ENCODE measurements at places on chromosomes 3 and 15.
A peak's percentile ranks its signal among the peaks of the same experiment; 100 is the strongest.

DNA sequence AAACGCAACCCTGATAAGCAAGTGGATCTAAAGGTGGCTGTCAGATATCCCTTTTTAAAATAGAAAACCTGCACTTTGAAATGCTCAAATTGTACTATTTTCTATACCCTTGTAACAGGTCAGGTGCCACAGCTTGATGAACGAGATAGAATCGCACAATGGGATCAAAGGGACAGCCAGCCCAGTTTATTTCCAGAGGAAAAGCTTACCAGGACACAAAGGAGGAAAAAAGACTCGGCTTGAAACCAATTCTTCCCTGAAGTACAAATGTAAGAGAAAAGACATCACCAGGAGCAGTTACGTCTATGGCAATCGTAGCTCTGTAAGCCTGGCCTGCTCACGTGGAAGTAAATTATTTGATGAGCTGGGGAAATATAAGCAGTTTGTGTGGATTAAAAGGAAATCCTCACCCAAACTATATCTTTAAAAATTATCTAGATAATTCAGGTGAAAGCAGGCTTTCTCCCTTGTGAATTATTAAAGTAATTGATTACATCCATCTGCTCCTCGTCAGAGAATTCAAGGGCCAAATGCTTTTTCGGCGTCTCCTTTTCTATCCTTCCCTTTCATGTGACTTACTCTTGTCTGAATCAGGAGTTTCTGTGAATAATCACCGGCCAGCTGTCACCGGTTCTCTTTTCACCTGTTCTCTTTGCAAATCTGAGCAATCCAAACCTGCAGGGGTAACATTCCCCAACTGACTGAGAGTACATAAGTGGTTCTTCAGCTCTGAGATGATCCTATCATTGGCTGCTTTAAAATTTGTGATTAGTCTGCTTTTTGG is 339.2 kb upstream of the ONECUT1 start:
- DNase-seq: no peak

- DNase-seq: no peak
These were observed 245.6 kb downstream of the CLSTN2 start for GRCh38 chr3:140180603-140181002.

DNA sequence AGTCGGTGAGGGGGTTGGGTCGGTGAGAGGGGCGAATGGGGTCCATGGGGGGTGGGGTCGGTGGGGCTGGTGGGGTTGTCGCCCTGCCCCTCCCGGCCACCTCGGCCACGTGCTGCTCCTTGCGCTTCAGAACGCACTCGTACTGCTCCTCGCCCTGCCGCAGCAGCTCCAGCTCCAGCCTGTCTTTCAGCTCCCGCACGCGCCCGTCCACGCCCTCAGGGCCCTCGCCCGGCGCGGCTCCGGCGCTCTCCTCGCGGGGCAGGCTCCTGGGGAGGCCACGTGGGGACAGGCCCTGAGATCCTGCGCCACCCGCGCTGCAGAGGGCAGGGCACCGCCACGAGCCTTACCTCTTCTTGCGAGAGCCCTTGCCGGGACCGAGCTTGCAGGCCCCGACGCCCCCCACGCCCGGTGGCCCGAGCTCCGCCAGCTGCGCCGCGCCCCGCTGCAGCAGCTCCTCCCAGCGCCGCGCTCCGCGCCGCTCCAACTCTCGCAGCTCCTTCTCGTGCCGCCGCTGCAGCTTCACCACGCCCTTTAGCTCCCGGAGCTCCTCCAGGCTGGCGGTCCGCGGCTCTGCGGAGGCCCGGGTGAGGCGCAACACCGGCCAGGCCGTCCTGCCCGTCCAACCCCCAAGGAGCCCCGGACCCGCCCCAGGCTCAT is 8.2 kb upstream of the ANKRD63 start:
- peak; percentile 79 for DNase-seq

- DNase-seq: no peak
These were observed 365.1 kb upstream of the LMCD1 start for GRCh38 chr3:8136553-8136952.

DNA sequence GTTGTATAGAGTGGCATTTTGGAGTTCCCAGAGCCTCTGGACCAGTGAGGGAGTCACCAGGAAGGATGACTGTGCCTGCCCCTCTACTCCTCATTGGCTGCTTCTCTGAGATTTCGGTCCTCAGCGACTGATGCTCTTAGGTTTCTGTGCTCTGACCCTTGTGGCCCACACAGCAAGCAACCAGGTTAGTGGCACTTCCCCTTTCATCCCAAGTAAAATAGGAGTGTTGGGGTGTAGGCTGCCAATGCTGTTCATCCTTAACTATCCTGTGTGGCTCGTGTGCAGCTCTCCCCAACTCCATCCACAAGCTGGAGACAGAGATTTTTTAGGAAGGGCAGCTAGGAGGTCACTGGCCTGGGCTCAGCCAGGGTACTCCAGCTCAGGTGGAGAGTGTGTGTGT is 21.3 kb downstream of the PRR23A start:
- DNase-seq: no peak

DNA sequence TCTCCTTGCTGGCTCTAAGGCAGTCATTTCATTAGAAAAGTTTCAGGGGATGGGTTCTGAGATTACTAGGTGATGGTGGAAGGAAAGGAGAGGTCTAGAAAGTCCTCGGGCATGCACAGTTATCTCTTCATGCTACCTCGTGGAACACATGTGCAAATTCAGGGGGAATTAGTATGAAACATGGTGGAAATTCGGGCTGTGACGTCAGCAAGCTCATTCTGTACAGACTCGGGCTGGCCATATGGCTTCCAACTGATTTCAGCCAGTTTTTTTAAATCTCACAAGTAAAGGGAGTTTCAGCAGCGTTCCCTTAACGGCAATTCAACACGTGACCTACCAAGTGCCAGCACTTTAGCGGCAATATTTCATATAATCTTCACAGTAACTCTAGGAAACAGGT is 251.1 kb downstream of the TBL1XR1 start:
- no peak for DNase-seq

DNA sequence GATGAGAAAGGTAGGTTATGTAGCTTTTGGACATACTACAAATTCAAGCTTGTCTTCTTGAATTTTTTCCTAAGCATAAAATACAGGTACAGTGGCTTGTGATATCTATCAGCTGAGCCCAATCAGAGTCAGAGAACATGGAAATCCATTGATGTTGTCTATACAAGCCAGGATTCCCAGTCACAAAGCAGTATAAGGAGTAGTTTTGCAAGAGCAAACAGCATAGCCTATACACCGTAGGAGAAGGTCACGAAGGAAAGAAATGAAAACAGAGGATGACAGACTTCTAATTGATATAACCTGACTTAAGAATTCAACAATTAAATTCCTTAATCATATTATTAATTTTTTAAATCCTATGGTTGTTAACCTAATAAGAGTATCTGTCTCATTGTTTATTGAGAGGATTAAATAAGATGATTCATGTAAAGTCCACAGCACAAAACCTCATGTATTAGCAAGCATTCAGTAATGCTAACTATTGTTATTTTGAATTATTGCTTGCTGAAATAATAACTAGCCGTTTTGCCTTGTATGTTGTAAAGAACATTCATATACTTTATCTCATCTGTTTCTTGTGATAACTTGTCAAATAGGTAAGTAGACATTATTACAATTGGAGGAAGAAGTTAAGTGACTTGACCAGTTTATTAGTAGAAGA is 276.6 kb upstream of the ZPLD1 start:
- peak; percentile 8 for DNase-seq

- no peak for DNase-seq
These were observed 87.1 kb downstream of the RGMA start for GRCh38 chr15:93001881-93002280.

- DNase-seq: peak; percentile 25
These were observed 49.5 kb downstream of the CYP11A1 start for GRCh38 chr15:74317820-74318375.
